Activated CD8-positive, alpha-beta memory T cell treated with anti-CD3 and anti-CD28 coated beads for 1 hour (primary cell): ENCODE measurements at places on chromosomes 11 and 22.

DNA sequence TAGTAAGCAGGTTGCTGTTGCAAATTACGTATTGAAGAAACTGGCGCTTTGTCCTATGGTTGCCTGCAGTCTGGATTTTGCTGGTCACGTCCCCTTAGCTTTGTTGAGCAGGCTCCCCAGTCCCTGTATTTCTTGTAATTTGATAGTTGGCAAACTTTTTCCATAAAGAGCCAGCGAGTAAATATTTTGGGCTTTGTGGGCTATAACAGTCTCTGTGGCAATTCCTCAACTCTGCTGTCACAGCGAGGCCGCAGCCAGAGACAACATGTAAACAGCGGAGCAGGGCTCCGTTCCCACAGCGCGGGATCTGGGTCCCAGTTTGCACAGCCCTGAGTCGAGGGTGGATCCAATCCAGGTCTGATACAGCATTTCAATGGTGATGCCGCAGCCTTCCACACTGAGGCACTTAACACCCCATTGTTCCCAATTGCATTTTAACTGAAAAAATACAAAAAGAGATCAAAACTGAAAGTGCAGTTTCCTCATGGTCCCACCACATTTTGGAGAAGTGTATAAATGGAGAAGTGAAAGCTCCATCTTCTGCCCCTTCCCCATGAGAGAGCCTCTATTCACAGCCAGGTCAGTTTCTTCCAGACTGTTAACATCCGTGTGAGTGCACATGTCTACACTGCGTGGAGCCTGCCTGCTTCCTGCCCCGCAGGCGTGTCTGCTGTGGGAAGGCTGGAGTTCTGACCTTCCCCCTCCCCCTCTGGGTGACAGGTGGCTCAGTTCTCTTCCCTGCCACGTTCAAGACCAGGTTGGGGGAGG lies 89.1 kb downstream of the RPS6KA4 start:
- no peak for DNase-seq

DNA sequence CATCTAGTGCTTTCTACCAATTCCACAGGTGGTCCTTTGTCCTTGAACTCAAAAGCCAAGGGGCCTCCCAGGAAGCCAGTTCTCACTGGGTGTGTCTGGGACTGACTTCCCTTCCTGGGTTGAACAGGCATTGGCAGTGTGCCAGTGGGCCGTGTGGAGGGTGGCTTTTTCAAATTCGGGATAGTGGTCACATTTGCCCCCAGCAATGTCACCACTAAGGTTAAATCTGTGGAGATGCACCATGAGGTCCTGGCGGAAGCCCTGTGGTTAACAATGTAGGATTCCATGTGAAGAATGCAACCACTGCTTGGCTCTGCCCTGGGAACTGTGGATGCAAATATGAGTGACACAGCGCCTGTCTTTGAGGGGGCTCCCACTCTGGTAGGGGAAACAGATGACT lies 53.2 kb upstream of the MTNR1B start:
- DNase-seq = no peak

- no peak for DNase-seq
Measured at GRCh38 chr22:38840129-38840528, 3.7 kb downstream of the NPTXR start.

DNA sequence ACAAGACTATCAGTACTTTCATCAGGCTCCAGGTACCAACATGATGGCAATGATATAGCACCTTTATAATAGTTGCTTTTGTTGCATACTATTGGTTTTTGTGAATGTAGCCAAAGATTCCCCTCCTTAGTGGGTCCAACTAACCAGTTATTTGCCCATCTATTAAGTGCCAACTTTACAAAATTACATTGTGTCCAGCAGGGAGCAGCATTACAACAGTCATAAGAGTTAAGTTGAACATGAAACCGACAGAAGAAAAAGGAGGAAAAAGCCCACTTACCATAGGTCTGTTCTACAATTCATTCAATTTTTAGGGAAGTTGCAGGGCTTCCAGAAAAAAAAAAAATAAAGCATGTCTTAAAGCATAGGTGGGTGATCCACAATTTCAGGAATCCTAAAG lies 21.6 kb downstream of the IMMP1L start:
- DNase-seq = no peak

- no peak for DNase-seq
Measured at GRCh38 chr11:10931761-10932670, 74.2 kb upstream of the ZBED5 start.

DNA sequence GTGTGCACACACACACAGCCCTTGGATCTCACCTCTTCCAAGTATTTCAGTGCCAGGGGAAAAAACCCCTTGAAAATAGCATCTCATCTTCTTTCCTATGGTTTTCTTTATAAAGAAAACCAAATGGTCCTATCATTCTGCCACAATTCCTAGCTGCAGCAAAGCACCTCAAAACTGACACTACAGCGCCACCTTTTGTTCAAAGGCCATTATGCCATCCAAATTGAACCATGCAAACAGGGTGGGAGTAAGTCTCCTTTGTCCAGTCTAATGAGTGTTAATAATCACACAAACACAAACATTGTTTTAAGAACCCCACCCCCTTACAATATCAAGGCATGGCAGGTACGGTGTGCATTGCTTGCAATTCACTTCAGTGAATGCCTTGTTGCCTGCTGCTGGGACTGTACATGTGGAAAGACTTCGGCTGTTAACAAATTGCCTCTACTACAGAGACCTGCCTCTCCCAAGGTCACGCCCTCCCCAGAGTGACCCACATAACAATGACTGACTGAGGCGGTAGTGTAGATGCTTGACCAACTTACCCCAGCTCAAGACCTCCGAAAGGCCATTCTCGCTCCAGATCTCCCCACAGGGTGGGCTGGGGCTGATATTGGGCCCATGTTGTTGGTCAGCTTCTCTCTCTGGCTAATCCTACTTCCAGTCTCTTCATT lies 31.7 kb downstream of the FAM181B start:
- DNase-seq = no peak

GRCh38 chr11:115085461-115086210 lies 407.3 kb downstream of the NXPE2 start:
- DNase-seq = no peak

GRCh38 chr11:57647372-57647771 lies 2.3 kb downstream of the YPEL4 start:
- DNase-seq = no peak

DNA sequence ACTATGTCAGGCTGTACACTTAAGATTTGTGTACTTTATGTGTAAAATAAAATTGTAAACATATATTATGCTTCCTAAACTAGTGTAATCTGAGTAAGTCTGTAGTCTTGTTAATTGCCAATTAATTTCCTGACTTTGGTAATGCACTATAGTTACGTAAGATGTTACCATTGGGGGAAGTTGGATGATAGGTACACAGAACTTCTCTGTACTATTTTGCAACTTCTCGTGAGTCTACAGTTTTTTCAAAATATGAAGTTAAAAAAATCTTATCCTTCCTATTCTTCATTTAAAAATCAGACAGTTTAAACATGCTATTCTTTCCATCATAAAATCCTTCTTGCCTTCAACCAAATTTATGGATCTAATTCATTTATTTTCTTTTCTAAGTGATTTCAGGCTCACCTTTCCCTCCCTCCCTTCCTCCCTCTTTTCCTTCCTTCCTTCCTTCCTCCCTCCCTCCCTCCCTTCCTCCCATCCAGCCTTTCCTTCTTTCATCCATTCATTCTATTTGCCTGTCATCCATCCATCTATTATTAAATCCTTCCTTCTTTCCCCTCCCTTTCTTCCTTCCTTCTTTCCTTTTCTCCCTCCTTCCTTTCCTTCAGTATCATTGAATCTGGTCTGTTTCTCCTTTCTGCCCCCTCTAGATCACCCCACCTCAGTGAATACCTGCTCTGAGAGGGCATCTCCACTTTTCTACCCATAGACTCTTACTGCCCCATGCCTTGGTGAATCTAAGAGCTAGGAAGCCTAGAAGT lies 22.1 kb upstream of the ASCC2 start:
- DNase-seq = no peak

DNA sequence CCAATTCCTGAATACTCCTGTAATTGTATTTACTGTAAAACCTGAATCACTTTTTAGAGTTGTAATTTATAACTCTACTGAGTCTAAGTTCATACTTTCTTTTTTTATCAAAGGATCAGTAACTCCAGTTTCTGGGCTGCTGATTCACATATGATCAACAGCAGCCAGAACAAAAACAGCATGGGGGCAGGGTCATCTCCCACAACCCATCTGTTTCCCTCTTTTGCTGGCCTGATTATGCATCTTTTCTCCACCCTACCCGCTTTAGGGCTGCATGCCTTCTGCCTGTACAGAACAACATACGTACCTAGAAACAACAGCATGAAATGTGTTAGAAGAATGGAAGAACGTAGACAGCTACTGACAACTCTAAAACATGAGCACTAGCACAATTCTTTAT lies 76.0 kb downstream of the MRTFA start:
- no peak for DNase-seq

GRCh38 chr11:15830741-15831428 lies 525.5 kb downstream of the SOX6 start:
- no peak for DNase-seq

DNA sequence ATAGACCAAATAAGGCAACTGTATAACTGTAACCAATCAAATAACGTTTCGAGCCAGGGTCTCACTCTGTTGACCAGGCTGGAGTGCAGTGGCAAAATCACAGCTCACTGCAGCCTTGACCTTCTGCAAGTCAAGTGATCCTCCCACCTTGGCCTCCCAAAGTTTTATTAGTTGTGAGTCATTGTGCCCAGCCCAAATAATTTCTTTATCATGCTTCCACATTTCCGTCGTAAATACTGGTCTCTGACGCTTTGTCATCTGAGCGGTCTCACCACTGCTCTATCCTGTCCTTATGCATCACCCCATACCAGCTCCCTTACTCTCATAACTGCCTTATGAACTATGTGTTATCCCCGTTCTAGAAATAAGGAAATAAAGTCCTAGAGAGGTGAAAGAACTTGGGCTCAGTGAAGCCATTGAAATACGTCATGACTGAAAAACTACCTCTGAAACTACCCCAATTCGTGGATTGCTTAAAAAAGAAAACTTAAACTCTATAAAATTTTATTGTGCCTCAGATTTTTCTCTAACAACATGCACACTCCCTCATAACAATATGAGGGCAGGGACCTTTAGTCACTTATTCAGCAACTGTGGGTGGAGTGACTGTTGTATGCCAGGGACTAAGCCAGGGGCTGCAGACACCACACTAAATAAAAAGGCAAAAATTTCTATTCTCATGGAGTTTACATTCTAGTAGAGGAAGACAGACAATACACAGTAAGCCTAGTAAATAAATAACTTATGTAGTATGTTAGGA lies 15.8 kb upstream of the RTN4RL2 start:
- DNase-seq = no peak
